ENCODE measurements at places on chromosomes 1 and 21.

DNA sequence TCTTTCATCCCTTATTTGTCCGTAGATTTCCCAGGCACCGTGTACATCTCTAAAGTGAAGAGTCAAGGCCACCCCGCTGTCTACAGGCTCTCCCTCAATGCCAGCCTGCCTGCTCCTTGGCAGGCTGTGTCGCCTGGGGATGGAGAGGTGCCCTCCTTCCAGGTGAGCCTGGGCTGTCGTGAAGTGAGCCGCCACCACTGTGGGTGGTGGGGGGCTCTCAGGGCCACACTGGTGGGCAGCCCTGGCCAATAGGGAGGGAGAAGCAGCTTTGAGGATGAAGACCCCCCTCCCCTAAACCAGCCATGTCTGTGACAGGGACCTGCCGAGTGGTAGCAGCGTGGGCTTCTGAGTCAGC is 46.2 kb downstream of the DISP3 start:
- no peak for DNase-seq

GRCh38 chr1:172460177-172460576 is 16.3 kb upstream of the PIGC start:
- DNase-seq, result no peak

GRCh38 chr1:44584167-44584566 is 90.1 kb downstream of the TMEM53 start:
- DNase-seq, result no peak

DNA sequence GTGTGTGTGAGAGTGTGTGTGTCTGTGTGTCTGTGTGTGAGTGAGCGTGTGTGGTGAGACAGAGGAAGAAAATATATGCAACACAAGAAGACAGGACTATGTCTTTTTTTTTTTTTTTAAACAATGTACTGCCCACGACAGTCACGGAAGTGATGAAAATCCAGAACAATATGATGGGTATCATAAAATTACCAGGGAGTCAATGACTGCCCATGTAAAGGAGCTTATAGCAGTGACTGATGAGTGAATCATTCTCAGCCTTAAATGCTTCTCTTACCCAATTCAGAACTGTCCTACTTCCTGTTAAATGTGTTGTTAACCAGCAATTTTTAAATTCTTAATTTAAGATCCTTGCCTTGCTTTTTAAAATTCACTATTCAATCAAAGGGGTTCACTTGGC is 46.6 kb downstream of the RGS7 start:
- DNase-seq, result no peak

- no peak for DNase-seq
These were observed 49.8 kb upstream of the GADD45A start for GRCh38 chr1:67635055-67635809.

DNA sequence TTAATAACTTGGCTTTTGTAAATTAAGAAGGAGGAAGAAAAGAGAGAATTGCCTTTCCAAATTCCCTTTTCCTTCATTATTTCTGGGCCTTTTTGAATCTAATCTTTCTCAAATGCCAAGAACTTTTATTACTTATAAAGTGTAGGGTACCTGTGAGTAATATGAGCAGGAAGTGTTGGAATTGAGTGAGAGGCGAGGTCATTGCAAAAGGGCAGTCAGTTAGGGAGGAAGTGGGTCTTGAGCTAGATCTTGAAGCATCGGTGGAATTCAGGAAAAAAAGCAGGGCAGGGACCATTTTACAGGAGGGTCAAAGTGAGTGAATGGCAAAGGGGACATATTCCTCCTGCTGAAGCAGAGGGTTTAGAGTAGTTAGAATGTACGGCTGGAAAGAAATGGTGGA is 23.4 kb downstream of the DDI2 start:
- no peak for DNase-seq

- no peak for DNase-seq
These were observed 7.0 kb downstream of the KRTAP10-8 start for GRCh38 chr21:44618909-44619308.

DNA sequence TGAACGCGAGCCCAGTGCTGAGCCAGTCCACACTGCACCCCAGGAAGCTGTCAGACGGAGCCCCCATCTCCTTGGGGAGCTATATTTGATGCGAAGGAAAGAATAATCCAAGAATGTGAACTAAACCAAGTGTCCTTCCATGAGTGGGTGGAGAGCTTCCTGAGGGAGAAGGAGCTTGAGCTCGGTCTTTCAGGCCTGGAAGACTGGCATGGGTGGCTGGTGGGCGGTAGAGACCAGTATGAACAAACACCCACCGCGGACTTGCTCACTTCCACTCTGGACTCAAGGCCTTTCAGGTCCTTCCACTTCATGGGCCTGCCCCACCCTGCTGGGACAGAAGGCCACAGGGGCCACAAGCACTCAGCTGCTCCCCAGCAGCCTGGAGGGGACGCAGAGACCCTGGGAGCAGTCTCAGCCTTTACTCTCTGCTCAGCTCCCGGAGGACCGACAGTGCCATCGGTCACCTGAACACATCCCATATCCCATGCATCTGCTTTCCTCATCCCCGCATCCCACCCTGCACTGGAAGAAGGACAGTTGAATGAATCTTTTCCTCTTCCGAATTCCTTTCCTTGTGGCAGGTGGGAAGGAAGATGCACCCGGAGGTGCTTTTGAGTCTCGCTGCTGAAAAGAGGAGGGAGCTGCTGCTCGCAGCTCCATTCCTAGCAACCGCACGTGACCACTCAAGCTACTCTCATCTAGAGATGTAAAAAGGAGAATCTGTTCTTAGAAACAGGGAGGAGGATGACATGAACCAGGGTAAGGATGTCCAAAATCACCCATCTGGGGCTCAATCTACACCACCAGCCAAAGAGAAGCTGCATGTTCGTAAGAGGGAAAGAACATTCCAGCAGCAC is 92.3 kb downstream of the PGBD5 start:
- DNase-seq, result no peak

DNA sequence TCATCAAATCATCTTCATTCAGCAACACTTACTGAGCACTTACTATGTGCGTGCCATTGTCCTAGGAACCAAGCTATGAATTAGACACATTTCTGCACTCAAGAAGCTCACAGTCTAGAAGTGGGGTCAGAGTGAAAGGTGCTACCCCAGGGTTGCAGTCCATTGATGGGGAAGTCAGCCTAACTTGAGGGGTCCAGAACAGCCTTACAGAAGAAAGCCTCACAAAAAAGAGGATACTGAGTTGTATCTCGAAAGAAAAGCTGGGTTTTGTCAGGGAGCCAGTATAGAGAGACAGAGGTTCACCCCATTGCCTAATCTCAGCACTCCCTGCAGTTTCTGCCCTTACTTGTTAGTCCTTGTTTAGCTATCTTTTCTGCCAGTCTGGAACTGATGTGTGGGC is 153.1 kb upstream of the JUN start:
- DNase-seq, result no peak

- DNase-seq, result peak; percentile 28
These were observed 27.6 kb upstream of the SARS1 start for GRCh38 chr1:109185990-109186732.

DNA sequence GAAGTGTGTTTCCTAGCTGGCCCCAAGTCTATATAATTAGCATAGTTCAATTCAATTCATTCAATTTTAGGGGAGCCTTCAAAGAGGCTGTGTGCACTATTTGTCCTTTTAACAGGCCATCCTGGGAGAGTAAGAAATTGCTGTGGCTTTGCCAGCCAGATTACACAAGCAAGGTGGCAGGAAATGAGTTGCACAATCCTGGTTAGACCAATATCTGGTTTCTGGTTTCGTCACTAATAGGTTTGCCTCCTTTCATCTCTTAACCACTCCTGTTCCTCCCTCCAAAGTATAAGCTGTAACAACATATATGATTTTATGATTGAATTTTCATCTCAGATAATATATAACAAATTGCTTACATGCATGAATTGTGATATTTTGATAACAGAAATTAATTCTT is 84.1 kb upstream of the NEGR1 start:
- DNase-seq, result no peak

GRCh38 chr1:147700042-147701006 is 30.0 kb upstream of the ACP6 start:
- peak; percentile 62 for DNase-seq

GRCh38 chr21:42237577-42237976 is 18.6 kb downstream of the ABCG1 start:
- DNase-seq, result no peak

DNA sequence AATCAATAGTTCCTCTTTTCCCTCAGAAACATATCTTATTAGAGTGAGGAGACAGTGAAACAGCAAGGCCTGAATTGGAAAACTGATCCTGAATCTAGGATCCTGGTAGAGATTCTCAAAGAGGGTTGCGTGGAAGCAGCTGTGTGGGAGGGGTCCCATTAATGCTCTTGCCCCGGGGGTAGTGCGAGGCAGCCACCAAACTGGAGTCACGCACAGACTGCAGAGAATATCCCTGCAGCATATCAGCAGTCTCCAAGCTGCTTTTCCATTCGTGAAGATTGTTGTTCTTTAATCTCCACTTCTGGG is 150.1 kb downstream of the DISC1 start:
- no peak for DNase-seq

DNA sequence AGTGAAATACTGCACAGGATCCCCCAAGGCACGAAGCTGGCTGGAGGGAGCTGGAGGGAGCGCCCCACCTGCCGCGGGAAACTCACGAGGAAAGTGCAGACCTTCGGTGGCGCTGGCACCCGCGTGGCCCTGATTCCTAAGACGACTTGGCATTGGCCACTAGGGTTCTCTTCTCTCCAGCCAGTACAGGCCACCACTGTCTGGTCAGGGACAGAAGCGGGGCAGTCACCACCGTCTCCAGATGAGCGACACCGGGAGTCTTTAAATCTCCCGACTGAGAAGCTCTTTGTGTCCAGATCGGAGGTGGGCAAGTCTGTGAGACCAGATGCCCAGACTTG is 19.2 kb upstream of the CHIA start:
- DNase-seq, result no peak

DNA sequence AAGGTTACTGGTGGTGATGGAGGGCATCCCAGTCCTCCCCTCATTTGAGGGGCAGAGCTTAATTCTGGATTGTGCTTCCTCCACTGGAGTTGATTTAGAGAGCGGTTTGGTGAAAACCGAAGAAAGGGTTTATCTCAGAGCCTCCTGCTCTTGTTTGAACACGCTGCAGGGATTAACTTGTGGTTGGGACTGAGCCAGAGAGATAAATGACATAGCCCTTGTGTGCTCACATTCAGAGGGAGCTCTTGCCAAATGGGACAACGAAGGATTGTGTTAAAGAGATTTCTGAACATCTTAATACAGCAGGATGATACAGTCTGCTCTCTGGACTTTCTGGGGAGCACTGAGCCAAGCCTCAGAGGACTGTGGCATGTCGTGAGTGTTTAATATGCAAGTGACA is 308.2 kb downstream of the DISC1 start:
- DNase-seq, result no peak

GRCh38 chr1:96901783-96902363 is 180.3 kb downstream of the PTBP2 start:
- DNase-seq, result no peak

DNA sequence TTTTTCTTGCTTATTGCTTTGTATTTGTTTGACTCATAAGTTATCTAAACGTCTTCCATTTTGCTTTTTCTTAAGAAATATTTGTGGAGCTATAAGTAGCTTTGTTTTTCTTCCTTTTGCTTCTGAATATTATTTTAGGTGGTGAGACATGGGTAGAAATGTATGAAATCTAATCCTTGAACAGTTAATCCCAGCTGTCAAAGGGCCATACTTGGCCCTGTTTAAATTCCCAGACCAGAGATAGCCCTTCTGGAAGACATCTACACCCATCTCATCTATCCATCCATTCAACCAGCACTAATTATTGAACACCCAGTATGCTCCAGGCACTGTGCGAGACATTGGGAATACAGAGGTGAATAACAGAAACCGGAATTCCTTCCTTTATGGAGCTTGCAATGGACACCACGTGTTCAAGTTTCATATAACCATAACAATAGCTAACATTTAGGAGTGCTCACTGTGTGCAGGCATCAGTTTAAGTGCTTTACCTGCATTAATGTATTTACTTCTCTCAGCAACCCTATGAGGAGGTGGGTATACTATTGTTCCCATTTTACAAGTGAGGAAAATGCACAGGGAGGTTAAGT is 8.7 kb downstream of the TACSTD2 start:
- DNase-seq, result no peak

GRCh38 chr1:111197598-111198284 is 2.7 kb downstream of the DENND2D start:
- DNase-seq, result no peak

DNA sequence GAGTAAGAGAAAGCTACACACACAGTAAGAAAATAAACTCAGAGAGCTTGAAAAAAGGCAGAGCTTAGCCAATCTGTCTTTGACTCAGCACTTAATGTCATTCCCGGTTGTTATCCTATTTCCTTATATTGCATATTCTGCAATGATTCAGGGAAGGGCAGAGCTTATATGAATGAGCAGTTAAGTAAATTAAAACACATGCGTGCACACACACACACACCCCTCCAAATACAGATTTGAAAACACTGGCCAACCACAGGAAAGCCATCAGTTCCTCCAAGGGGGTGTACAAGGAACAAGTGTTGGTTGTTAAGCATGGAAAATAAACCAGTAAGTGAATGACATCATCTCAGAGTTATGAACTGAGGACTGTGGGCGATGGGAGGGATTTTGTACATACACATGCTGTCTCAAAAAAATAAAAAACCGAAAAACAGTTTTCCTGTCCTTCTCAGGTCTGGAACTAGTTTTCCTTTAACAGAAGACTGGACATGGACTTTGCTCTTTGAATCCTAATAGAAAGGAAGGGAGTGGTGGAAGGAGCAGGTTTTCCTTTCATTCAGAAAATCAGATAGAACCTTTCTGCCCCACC is 1.0 kb downstream of the IQGAP3 start:
- DNase-seq, result no peak

GRCh38 chr1:16151196-16151994 is 4.5 kb downstream of the EPHA2 start:
- DNase-seq, result no peak

GRCh38 chr1:230849451-230850224 is 18.7 kb downstream of the C1orf198 start:
- no peak for DNase-seq

DNA sequence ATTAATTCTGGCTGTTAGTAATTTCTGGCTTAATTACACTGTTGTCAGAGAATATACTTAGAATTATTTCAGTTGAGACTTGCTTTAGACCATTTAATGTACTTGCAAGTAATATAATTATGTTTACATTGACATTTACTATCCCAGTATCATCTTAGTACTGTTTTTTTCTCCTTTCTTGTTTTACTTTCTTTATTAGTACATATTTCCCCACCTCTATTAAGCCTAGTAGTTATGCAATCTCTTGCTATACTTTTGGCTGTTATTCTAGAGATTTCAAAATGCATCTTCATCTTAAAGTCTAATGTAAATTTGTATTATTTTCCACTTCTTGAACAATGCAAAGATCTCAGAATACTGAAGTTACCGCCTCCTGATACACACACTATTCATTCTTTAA is 24.4 kb downstream of the BRWD1 start:
- DNase-seq, result no peak

GRCh38 chr1:228198977-228199590 is 8.8 kb upstream of the OBSCN start:
- DNase-seq, result no peak

DNA sequence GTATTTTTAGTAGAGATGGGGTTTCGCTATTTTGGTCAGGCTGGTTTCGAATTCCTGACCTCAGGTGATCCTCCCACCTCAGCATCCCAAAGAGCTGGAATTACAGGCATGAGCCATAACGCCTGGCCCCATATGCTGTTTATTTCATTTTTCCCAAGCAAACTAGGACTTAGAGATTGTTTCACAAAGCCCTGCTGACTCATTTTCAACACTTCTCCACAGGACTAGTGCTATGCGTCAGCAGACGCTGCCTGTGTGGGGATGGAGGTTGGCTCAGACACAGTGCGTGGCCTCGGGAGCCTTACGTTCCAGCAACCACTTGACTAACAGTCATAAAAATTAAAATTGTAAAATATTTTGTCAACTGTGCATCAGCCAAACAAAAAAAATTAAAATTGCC is 22.7 kb downstream of the PKNOX1 start:
- no peak for DNase-seq

GRCh38 chr1:232142403-232143314 is 487.3 kb downstream of the SIPA1L2 start:
- no peak for DNase-seq
